NCI-H1105 treated with DMSO at 0.1 percent for 48 hours (cell line): ENCODE measurements at places on chromosomes 4 and X.

DNA sequence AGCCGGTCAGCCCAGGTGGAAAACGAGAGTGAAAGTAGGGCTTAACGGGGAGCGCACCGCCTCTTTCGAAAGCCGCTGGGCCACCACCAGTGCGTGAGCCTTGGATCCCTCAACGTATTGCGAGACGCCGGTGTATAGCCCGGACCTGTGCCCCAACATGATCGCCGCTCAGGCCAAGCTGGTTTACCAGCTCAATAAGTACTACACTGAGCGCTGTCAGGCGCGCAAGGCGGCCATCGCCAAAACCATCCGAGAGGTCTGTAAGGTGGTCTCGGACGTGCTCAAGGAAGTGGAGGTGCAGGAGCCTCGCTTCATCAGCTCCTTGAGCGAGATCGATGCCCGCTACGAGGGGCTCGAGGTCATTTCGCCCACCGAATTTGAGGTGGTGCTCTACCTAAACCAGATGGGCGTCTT, 929 bp downstream of the MAB21L2 start:
- DNase-seq = no peak

DNA sequence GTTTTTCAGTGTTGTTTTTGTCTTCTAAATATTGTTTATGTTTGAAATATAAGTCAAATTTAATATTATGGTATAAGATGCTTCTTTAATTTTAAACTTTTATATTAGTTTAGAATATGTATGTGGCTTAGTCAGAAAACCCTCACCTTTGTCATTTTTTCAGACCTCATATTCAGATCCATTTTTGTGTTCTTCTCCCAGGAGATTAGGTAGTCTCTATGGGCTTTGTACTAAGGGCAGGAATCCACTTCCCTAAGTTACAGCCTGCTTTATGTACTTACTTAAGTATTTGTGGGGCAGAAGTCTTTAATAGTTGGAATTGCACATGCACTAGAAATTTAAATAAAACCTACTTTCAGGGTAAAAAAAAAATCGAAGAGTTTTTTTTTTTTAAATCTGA, 63.5 kb upstream of the TENM3 start:
- DNase-seq = no peak

GRCh38 chr4:20403290-20403689, 151.6 kb downstream of the SLIT2 start:
- DNase-seq = peak; percentile 51

GRCh38 chrX:37834937-37835336, 12.4 kb downstream of the DYNLT3 start:
- DNase-seq = no peak

DNA sequence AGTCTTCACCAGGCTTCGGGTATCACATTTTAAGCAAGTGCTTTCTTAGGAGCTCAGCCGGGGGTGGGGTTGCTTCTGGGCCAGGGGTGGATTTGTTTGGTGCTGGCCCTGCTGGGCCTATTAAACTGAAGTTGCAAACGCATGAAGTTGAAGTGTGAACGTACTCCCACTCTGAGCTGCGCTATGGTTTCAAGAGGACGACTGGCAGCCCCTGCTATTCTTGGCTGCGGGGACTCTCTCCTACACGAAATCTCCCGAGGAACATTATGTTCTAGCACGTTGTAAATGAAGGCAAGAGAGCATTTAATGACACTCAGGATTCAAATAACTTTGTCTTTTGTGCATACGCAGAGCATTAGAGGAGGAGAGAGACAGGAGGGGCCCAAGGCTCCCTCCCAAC, 401.3 kb upstream of the BOD1L1 start:
- DNase-seq = no peak

- no peak for DNase-seq
Measured at GRCh38 chrX:128634754-128635153, 582.6 kb upstream of the ACTRT1 start.
